Adipocyte (in vitro differentiated cells): ENCODE measurements at places on chromosomes 12 and 14.

DNA sequence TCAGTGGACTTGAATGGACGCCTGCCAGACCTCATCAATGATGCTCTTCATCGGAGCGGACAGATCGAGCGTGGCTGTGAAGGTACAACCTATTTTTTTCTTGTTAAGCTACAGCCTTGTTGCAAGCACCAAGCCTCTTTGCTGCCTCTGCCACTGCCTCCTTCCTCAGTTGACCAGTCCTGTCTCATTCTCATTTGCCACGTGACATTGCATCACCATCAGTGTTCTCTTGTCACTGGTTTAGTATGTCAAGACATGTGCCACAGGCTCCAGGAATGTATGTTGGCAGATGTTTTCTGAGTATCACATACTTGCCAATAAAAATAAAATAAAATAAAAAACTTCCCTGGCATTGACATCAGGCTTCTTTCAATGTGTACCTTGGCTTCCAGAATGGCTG, 798.1 kb downstream of the NRXN3 start:
- DNase-seq = no peak

DNA sequence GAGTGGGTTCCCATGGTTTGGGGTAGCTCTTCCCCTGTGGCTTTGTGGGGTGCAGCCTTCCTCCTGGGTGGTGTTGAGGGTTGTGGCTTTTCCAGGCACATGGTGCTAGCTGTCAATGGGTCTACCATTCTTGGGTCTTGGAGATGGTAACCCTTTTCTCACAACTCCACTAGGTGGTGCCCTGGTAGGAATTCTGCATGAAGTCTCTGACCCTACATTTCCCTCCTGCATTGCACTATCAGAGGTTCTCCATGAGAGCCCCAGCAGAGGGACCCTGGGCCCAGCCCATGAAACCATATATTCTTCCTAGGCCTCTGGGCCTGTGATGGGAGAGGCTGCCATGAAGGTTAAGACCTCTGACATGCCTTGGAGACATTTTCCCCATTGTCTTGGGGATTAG, 1093.3 kb downstream of the SLC16A7 start:
- no peak for DNase-seq

- no peak for DNase-seq
Observed at GRCh38 chr12:31954925-31955858, 4.0 kb upstream of the RESF1 start.

DNA sequence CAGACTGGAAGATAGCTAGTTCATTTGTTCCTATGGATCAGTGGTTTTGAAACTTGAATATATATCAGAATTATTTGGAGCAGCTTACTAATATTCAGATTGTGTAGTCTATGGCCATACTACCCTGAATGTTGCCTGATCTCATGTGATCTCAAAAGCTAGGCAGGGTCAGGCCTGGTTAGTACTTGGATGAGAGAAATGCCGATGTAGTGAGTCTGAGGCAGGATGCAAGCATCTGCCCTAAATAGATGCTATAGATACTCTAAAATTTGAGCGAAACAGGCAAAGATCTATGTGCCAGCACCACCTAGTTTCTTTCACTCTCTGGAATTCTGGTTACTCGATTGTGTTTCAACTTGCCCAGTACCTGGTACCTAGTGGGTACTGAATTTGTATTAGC, 40.9 kb downstream of the FRMD6 start:
- DNase-seq = no peak

DNA sequence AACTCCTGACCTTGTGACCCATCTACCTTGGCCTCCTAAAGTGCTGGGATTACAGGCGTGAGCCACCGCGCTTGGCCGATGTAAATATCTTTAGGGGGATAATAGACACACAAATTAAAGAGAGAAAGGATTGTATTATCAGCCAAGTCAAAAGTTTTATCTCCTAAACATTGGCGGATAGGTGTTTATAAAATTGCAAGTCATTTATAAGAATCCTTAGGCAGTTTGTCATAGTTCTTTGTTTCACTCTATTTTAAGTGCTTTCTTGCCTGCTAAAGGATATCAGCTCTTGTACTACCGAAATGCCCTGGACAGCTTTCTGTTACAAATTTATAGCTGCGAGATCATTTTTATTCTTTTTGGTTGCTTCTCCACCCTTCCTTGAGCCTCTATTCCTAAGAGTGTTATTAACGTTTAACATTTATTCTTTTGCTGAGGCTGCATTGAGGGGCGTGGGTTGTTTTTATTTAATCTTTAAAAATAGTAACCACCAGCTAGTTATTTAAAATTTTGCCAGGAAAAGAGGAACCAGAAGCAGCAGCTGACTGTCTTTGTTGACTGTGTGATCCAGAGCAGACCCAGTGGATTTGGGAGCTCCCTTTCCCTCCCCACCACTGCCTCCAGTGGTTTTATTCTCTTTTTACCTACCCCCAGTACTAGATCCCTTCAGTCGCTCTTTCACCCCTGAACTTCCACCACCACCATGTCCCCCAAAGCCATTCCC, 106.4 kb downstream of the DIP2B start:
- DNase-seq = no peak

GRCh38 chr14:75793806-75794205, 132.8 kb downstream of the TTLL5 start:
- peak; percentile 4 for DNase-seq

DNA sequence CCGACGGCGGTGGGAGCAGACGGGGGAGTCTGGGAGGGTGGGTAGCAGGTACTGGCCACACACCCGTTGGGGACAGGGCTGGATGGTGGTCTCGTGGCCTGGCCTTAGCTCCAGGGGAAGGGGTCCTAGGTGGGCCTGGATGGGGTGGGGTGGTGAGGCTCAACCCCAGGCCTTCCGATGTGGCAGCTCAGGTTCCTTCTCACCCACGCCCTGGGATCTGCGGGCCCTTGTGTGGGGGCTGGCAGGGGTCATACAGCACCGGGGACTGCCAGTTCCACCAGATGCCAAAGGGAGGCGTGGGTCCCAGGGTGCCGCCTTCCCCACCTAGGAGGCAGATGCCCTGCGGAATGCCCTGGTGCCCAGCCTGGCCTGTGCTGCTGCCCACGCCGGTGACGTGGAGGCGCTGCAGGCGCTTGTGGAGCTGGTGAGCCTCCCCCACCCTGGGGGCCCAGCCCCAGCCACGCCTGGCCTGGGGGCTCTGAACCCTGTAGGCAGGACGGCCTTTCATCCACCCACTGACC, 21.0 kb downstream of the ASPG start:
- no peak for DNase-seq
